ENCODE measurements at places on chromosomes 5 and 9.

DNA sequence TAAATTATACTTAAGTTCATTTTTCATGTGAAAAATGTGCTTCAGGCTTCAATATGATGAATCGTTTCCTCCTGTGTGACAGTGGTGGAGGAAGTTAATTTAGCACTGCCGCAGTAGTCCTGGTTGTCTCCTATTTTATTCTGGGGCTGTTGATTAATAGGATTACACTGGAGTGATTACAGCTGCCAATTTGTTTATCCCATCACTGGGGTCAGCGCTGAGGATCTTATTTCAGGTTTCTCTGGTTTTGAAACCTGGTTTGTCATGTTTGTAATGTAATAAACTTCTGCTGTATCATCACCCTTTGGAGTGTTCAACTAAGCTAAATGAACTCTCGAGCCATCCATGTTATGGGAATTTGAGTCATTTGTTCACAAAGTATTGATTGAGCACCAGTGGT, 241.7 kb upstream of the KCNN2 start:
- DNase-seq: no peak

DNA sequence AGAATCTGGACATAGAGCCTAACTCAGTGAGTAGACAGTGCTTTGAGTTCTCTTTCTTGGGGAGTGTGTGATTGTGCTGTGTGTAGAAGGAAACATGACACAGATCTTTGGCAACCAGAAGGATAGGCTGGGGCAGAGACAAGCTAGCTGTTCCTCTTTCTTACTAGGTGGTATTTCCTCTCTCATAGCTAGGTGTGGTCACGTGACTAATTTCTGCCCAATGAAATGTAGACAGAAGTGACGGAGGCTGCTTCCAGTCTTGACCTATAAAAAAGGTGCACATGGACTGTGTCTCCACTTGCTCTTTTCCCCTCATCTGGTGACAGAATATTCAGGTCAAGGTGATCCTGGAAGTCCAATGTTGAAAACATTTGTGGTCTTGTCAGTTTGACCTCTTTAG, 92.5 kb upstream of the NFIB start:
- DNase-seq: no peak

DNA sequence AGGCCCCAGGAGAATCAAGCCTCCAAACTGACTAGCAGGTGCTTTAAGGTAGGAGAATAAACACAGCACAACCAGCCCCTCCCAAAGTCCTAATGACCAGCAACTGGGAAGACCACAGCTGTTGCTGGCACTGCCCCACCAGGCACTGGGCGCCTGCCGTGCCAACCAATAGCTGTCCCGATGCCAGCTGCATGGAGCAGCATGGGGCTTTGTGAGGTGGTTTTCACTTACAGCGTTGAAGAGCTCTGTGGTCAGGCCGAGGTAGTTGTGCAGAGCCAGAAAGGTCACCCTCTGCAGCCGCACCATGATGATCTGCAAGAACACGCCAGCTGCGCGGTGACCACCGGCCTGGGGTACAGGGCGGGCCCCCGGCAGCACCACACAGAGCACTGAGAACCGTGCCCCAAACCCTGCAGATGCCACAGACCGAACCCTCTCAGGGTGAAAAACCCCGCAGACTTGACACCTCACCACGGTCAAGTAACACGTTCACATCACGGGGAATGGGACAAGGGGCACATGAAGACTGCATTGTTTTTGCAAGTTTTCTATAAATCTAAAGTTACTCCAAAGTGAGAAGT, 28.7 kb downstream of the PNPLA7 start:
- DNase-seq: no peak

- no peak for DNase-seq
These were observed 67.5 kb downstream of the CWC27 start for GRCh38 chr5:64836190-64836755.

DNA sequence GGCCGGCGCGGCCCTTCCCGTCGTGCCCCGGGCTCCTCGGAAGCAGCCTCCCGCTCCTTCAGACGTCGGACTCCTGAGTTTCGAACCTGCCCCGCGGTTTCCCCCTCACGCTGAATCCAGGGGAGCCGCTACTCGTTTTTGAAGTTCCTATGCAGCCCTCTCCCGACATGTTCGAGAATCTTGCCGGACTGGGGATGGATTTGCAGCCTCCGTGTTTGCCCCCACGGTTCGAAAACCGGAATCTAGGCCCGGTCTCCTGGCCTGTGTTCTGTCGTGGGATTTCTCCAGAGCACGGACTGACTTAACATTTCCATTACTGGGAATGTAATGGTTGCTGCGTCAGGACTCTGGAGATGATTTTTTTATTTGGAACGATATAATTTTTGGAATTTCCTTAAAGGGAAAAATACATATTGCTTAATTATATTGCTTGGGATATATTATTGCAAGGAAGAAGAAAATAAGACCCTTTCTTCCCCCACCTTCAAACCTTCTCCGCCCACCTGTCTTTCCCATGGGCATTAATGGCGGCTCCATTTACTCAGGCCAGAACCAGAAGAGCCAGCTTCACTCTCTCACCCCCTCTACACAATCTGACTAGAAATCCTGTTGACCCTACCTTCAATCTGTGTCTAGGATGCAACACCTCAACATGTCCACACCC, 8.5 kb upstream of the MGAT1 start:
- no peak for DNase-seq

GRCh38 chr9:125494653-125494915, 212.4 kb downstream of the MAPKAP1 start:
- DNase-seq: no peak

- no peak for DNase-seq
These were observed 76.9 kb downstream of the SFXN1 start for GRCh38 chr5:175555168-175555785.

DNA sequence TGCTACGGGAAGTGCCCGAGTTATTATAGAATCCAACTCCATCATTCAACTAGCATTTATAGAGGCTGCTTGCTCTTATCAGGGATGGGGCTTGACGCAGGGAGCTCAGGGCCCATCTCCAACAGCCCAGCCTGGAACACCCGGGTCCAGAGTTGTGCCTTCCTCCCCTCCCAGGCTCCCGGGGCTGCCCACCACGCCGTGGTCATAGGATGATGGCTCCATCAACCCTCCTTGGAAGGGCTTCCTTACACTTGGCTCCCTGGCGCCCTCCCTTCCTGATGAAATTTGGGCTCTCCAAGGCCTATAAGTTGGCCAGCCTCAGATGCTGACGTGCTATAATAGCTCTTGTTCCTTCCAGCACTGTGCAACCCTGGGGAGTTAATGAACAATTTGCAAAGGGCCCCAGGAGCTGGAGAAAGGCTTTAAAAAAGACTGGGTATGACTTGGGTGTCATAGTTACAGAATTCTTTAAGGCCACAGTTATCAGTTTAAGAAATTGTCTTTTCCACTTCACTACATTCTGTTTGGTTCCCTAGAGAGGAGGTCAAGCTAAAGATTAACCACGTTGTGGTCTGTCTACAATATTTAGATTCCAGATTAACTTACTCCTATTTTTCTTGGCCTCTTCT, 42.5 kb upstream of the GADD45G start:
- no peak for DNase-seq

DNA sequence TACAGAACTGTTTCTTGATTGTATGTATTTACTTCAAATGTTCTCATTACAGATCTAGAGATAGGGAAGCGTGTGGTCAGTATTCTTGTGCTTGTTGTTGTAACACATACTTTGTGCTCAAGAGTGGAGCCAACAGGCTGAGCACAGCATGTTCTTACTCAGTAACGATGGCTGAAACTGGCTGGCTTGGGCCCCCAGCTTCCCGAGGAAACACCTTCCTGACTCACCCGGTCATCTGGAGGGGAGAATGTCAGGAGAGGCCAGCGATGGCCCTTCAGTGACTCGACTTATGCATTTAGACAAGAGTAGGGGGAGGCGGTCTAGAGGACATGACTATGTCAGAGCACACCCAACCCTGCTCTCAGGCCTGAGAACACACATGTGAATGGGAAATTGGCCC, 25.6 kb downstream of the ZNF474 start:
- no peak for DNase-seq

- no peak for DNase-seq
These were observed 117.1 kb upstream of the TUT7 start for GRCh38 chr9:86471171-86471815.

DNA sequence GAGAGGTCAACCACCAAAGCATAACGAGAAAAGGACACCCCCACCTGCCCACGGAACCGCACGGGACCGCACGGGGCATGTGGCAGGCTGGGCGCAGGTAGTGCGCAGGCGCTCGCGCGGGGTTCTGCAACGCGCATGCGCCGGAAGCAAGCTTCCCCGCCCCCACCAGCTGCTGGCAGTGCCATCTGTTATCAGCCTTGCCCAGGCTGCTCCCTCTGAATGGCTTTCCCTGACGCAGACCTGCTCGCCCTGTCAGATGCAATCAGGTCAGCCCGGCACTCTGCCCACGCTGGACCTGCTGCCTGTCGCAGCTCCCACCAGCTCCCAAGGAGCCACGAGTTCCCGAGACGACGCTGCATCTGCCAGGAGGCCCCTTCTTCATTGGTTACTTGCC, 22.8 kb downstream of the PTCH1 start:
- peak; percentile 79 for DNase-seq

- peak; percentile 87 for DNase-seq
These were observed at the start of gene MTAP for GRCh38 chr9:21802418-21803000. Gene MTAP, plus strand, starts transcription at chr9:21802636. Its CDS starts 113 bp downstream, at chr9:21802749.

- DNase-seq: no peak
These were observed 228.9 kb downstream of the GRIA1 start for GRCh38 chr5:153719324-153719723.

- no peak for DNase-seq
These were observed 197.1 kb downstream of the NTRK2 start for GRCh38 chr9:84866396-84867175.

- DNase-seq: no peak
These were observed 133.6 kb upstream of the CDH6 start for GRCh38 chr5:31059889-31060288.

GRCh38 chr5:130050585-130050984, 146.3 kb downstream of the CHSY3 start:
- DNase-seq: no peak

GRCh38 chr9:93677048-93677571, 100.7 kb downstream of the PHF2 start:
- DNase-seq: no peak

DNA sequence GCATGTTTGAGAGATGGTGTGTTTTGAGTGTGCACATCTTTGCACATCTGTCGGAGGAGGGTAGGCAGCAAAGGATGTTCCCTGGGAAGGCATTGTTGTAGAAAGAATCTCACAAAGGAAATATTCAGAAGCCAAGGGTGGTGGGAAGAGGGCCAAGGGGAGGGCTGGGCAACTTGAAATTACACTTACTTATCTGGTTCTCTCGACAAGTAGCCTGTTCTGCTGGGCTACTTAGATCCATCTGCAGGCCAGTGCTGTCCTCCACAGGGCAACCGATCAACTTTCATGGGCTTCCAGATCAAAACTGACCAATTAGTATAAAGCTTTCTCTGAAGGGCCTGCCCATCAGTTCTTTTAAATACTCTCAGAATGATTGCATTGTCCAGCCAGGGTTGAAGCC, 495.2 kb downstream of the GADD45G start:
- peak; percentile 5 for DNase-seq

DNA sequence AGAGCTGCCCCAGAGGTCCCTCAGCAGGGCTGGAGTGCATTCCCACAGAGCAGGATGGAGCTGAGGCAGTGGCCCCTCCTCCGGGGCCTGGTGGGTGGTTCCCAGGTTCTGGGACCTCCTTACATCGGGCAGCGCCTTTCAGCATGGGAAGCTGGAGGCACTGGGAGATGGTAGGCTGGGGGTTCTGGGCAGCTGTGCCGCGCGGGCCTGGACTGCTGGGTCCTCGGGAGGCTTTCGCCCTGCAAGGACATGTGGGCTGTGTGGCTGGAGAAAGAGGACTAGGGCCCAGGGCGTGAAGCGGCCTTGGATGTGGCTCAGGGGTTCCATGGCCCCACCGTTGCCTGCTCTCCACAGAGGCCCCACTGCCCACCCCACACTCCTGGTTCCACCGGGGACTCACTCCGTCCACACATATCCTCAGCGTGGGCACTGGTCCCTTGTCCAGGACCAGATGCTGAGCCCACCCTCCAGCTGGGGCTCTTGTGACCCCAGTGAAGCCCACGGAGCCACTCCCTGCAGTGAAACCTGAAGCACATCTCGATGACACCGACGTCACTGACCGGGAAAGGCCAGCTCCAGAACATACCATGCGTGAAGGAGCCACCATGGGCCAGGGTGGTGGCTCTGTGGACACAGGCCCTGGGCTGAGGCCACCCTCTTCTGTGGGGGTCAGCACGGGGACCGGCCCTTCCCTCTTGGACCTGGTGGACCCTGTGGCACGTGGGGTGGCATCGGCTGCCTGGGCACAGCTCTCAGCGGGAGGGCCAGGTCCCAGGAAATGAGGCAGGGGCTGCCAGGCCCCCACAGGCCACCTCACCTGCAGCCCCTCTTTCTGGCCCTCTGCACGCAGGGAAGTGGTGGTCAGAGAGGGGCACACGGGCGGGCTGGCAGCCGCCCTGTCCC, 31.5 kb upstream of the NKD2 start:
- no peak for DNase-seq

GRCh38 chr9:106019702-106020101, 325.4 kb downstream of the TMEM38B start:
- DNase-seq: no peak

Measured in NCI-H748 treated with DMSO at 0.1 percent for 48 hours (cell line).